ENCODE measurements at places on chromosomes 5 and 9.
A peak's percentile ranks its signal among the peaks of the same experiment; 100 is the strongest.

- no peak for DNase-seq
Measured at GRCh38 chr9:131125038-131125287, 423 bp upstream of the NUP214 start.

DNA sequence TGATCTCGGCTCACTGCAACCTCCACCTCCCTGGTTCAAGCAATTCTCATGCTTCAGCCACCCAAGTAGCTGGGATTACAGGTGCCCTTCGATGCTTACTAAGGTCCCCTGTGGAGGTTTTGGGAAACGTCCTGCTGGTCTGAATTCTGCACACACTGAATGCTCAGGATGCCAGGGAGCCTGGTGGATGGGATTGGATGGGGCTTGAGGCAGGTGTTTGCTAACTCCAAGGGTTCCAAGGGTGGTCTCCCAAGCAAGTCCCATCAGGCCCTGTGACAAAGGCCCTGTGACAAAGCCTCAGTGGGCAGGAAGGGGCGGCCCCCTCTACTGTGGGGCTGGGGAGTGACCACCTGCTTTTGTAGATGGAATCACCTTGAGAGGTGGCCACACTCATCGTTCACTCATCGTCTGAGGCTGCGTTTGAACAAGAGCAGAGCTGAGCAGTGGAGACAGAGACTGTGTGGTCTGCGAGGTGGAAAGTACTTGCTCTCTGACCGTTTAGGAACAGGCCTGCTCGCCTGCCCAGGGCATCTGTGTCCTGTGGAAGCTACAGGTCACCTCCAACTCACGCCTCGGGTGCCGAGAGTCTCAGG is 40.2 kb downstream of the MRPL36 start:
- no peak for DNase-seq

DNA sequence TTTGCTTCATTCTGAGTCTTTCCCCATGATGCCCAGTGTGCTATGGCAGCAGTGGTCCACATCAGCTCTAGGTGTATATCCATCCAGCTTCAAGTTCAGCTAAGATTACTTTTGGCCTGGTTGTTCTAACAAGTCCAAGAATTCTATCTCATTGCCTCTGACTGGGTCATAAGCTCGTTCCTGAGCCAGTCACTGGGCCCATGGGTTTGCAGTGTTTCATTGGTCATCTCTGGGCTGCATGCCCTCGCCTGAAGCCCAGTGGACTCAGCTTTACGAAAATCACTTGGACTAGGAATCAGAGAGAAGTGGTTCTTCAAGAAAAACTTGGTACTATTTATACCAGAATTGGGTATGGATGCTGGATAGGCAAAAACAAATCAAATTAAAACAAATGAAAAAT is 16.1 kb upstream of the ARHGAP26 start:
- no peak for DNase-seq

DNA sequence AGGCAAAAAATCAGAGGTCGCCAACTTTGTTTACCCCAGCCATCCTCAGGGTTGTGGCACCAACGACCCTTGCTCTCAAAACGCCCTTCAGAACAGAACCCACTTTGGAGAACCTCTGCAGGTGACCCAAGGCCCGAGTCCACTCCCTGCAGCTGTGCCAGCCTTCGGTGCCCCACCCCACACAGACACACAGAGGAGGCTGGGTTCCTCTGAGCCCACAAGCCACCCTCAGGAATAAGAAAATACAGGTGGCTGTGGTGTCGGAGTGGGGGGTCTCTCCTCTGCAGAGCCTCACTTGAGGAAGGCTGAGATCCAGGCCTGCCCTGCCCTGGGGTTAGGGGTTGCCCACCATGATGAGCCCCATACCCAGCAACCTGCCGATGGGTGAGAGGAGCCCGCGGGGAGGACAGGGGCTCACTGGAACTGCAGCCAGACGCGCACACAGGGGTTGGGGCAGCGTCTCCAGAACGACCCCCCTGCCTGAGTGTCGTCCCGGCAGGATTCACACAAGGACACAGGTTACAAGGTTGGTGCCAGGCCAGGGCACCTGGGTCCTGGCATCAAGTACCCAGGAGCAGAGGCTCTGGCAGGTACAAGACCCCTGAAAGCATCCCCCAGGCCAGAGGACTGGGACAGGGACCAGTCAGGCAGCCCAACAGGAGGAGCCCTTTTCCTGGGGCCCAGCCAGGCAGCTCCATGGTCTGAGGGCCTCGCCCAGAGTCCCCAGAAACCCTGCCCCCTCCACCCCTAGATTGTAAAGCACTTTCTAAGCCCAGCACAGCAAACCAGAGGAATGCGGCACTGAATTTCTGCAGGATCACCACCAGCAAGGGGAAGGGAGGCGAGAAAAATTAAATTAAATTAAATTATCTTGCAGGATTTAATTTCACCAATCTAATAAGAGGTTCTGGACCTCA is 40.0 kb downstream of the NACC2 start:
- no peak for DNase-seq

DNA sequence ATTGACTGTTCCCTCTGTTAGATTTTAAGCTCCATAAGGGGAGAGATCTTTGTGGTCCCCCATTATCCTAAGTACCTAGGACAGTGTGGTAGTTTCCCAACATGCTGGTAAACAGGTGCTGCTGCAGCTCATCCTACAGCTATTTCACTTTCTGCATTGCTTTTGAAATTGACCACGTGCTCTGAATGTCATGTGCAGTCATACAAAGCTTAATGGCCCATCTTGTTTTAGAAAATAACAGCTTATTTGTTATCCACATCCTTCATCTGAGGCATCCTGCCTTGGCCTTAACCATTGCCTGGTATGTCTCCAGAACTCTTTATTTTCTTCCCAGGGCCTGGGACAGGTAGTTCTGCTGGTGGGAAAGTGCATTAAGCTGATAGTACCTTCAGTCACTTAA is 14.7 kb downstream of the PIK3R1 start:
- no peak for DNase-seq

GRCh38 chr5:33901156-33901555 is 9.4 kb upstream of the ADAMTS12 start:
- peak; percentile 57 for DNase-seq

GRCh38 chr9:88753691-88754367 is 218.9 kb downstream of the NXNL2 start:
- DNase-seq, result no peak

GRCh38 chr5:50864466-50864865 is 198.0 kb downstream of the PARP8 start:
- DNase-seq, result no peak

- DNase-seq, result no peak
Measured at GRCh38 chr5:33688066-33688465, 203.7 kb downstream of the ADAMTS12 start.

GRCh38 chr9:117434566-117434965 is 19.7 kb upstream of the ASTN2 start:
- no peak for DNase-seq

GRCh38 chr9:136010176-136010575 is 49.0 kb upstream of the UBAC1 start:
- DNase-seq, result no peak

DNA sequence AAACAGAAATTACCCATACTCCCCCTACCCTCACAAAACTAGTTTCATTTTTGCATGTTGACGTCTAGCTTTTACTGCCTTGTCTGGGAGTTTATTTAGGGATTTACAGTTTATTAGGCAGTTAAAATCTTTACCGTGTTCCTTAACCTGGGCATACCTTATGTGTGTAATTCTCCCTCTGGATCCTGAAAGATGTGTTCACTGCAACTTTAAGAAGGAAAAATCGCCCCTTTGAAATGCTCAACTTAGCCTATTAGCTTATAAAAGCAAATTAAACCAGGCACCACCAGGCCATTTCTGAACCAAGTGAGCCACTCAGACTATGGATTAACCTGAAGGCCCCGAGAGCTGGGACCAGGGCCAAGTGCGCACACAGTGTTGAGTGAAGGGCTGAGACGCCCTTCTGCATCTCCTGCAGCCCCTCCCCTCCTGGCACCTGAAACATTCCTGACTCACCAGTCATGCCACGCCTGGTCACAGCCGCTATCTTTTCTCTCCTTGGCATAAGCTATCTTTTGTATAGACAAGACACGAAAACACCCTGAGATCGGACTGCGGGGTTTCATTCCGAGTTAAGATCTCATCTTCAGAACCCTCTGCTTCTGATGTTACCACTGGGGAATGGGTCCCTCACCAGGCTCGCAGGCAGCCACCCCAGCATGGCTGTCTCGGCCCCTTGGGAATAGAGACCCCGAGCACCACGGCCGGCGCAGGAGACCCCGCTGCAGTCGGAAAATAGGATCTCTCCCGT is 111.9 kb downstream of the ROR2 start:
- no peak for DNase-seq

DNA sequence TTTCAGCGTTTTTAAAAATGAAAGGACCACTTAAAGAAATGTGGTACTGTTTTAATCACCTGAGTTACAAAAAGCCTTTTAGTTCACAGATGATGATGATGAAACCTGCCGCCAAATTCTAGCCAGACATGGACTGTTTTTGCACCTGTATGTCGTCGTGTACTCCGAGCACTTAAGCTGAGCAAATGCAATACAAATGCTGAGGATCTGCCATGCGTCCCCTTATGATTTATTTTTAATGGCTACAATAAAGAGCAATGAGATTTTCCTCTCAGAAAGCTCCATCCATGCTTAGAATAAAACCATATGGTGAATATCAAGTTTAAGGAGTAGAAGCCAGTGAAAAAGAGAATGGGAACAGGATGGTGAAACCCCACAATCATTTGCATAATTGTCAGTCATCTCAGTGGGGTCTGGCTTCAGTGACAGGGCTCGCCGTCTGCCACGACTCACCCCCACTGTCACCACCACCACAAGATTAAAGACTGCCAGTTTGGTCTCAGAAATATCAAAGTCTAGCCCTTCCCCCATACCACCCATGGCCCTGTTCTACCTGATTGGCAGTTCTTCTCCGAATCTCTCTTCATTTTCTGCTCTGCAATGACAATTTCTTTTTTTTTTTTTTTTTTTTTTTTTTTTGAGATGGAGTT is 159.9 kb downstream of the GOLPH3 start:
- DNase-seq, result no peak

- DNase-seq, result no peak
Measured at GRCh38 chr9:111902391-111903139, 6.0 kb downstream of the UGCG start.

- DNase-seq, result peak; percentile 56
Measured at GRCh38 chr9:130448035-130448624, 3.4 kb downstream of the ASS1 start.

GRCh38 chr9:93576258-93577077 is at the start of gene PHF2:
Gene PHF2, plus strand, starts transcription at chr9:93576584. Its CDS starts 190 bp downstream, at chr9:93576774.
- DNase-seq, result no peak

GRCh38 chr5:68727931-68728330 is 365.9 kb upstream of the SLC30A5 start:
- no peak for DNase-seq

DNA sequence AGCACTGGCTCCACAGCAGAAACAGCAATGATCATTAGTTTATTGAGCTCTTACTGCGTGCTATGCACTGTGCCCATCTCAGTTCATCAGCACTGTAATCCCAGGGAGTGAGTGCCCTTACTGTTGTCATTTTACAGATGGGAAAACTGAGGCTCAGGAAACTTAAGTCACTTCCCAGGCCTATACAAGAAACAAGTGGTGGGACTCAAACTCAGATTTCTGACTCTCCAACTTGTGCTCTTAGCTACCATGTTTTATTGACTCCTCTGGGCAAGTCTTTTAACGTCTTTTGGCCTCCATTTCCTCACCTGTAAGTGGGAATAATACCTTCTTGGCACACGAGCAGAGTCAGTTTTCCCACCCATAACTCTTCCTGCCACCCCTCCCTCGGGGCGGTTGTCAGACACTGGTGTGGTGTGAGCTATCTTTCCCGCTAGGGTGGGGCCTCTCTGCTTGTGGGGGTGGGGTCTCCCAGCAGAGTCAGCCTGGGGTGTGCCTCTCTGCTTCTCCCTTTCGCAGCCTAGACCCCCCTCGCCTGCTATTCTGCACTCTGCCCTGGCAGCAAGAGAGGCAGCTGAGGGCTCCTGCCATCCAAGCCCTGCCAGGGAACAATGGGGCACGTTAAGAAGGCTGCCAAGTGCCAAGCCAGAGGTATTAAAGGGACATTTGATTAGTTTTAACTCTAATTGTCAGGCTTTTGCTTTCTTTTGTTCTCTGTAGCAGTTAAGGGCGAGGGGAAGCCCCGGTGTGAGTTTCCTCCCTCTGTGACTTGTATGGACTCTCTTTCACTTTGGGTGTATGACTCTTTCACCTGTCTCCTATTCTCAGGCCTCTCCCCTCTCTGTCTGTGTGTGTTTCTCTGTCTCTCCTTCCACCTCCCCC is 12.1 kb downstream of the GALNT10 start:
- DNase-seq, result no peak

GRCh38 chr9:72440992-72441847 is 76.2 kb upstream of the ZFAND5 start:
- no peak for DNase-seq

DNA sequence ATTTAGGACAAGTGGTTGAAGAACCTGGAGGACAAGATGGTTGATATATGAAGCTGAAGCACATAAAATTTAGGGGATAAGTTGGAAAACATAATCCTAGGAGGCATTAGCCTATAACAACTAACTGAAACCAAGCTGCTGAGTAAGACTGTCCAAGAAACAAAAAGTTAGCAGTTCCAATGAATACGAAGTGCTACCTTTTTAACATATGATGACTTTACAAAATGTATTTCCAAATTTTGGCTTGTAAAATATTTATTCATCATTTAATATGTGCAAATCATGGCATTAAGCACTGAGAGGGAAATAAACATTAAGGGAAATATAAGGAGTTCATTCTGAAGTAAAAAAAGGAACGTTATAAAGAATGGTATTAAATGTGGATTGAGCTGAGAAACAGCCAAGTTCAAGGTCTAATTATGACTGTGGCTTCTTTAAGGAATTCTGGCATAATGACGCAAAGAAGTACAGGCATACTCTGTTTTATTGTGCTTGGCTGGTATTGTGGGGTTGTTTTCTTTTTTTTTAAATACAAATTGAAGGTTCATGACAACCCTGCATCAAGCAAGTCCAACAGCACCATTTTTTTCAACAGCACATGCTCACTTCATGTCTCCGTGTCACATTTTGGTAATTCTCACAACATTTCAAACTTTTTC is 7.7 kb downstream of the RAPGEF6 start:
- no peak for DNase-seq

DNA sequence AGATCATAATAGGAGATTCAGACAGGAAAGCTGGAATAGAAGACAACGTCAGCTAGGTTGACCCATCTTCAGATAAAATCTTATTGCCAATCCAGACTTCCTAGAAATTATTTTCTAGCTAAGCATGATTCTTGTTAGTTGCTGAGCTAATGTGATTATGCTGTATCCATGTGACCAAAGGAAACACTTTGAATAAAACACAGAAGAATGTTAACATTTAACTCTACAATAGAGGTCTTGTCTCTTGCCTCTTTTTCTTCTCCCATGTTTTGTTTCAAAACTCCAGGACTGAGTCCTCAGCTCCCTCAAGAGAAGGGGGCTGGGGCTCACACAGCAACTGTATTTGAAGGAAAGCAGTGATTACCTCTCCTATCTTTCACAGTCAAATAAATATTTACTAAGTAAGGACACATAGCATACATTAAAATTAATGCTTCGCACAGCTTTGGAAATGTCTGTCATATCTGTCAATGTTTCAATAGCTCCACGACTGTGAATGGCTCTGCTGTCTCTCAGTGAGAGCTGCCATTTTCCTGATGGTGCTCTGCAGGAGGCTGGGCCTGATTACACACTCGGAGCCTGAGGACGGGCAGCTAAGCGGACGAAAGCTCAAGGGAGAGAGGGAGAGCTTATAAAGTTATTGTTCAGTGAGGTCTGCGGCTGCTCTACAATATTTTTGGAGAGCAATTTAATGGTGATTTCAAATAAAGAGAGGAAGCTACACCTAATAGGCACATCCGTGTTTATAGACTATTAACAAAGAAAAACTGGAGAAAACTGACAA is 64.8 kb upstream of the ZNF462 start:
- DNase-seq, result no peak
